ENCODE measurements at places on chromosomes 1 and 21.

DNA sequence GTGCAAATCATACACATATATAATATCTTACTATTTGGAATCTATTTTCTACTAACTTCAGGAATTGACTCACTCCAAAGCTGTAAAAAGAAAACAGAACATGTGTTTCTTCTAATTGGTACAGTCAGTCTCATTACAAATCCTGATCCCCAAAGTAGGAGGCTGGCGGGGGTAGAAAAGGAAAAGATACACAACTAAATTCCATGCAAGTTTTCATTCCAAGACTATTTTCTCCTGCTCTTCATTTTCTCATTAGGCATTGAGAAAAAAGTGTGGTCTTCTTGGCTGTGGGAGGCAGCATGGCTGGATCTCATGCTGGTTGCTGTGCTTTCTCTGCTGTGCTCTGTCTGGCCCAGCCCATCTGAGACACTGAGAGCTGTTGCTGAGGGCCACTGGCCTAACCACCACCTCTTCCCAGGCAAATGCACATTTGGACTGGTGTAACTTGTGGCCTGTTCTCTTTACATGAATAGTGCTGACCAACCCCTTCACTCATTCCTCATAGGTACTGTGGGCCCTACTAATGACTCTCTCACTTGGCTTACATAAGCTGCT, 1107.5 kb upstream of the B3GALT2 start:
- no peak for DNase-seq

DNA sequence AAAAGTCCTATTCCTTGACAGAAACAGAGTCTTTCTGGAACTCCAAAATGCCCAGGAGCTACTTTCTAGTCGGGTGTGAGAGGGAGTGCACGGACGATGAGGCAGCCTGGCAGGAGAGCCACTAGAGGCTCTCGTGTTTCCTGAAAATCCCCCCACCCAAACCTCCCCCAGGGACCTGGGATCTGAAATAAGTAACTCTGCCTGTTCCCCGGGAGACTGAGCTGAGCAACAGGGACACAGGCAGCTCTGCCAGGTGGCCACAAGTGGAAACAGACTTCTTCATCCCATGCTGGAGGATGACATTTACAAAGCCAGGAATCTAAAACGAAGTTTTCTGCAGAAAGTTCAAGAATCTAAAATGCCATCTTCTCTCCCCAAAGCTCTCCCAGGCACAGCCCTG, 77.1 kb downstream of the ITPKB start:
- DNase-seq: no peak

DNA sequence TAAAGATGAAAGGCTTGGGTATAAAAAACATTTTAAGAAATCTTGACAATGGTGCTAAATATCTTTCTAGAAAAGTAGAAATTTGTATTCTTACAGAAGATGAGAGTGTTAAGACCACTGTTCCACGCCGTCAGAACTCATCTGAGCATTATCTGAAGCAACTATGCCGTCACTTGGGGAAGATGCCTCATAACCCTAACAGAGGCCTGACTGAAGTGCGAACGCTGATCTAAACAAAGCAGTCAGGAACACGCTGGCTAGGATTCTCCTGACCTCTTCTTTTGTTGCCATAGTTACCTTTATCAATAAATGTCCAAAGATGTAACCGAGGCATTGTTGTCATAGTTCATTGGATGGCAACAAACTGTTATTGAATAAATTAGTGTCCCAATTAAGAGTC, 612.4 kb downstream of the LTN1 start:
- no peak for DNase-seq

DNA sequence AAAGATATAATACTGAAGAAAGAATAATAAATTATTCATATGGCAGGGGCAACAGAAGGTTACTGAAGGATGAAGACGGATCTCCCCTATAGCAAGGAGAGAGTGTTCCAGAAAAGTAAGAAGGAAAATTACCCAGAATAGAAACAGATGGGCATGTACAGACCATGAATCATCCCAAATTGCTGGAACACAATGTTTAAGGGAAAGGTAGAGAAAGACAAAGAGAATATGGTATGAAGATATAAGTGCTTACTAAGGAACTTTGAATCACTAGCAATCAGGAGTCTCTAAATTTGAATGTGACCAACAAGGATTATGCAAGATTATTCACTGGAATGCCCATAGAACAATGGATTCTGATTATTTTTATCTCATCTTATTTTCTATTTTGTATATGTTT, 375.4 kb downstream of the COL11A1 start:
- no peak for DNase-seq

GRCh38 chr1:39174390-39175081, 30.0 kb upstream of the MACF1 start:
- DNase-seq: no peak

- peak; percentile 84 for DNase-seq
These were observed 2.0 kb upstream of the MARCKSL1 start for GRCh38 chr1:32337855-32338636.

GRCh38 chr1:162605225-162605927, 26.9 kb upstream of the DDR2 start:
- DNase-seq: no peak

GRCh38 chr21:45533846-45534635, 8.2 kb downstream of the SLC19A1 start:
- no peak for DNase-seq

- no peak for DNase-seq
These were observed 46.5 kb upstream of the KIF26B start for GRCh38 chr1:245108246-245108645.

GRCh38 chr1:206729507-206729906, 41.1 kb upstream of the IL19 start:
- no peak for DNase-seq

GRCh38 chr1:207752456-207752998, 673 bp downstream of the CD46 start:
- DNase-seq: no peak

GRCh38 chr21:44297525-44298290, 2.1 kb upstream of the PFKL start:
- DNase-seq: peak; percentile 63

DNA sequence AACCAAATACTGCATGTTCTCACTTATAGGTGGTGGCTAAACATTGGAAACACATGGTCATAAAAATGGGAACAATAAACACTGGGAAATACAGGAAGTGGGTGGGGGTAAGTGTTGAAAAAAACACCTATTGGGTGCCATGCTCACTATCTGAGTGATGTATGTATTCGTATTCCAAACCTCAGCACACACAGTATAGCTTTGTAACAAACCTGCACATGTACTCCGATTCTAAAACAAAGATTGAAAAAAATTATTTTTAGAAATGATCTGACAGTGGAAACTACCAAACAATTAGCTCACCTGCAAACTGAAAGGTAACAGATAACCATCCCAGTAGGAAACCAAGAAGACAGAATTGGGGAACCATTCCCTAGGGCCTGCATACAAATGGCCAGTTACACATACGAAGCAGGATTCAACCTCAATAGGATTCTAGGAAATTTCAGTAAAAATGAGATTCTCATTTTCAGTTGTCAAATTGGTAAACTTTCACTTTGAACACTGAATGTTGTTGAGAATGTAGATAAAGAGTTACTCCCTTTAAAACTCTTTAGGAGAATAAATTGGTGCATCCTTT, 88.1 kb upstream of the LRRC8D start:
- DNase-seq: no peak

DNA sequence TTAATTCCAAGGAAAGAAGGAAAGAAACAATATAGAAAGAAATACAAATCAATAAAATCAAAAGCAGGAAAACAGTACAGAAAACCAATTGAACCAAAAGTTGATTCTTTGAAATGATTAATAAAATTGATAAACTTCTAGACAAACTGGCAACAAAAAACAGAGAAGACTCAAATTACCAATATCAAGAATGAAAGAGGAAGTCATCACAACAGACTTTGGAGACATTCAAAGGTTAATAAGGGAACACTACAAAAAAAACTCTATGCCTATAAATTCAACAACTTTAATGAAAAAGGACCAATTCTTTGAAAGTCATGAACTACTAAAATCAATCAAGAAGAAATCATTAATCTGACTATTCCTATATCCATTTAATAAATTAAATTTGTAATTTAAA, 329.3 kb upstream of the NR5A2 start:
- no peak for DNase-seq

DNA sequence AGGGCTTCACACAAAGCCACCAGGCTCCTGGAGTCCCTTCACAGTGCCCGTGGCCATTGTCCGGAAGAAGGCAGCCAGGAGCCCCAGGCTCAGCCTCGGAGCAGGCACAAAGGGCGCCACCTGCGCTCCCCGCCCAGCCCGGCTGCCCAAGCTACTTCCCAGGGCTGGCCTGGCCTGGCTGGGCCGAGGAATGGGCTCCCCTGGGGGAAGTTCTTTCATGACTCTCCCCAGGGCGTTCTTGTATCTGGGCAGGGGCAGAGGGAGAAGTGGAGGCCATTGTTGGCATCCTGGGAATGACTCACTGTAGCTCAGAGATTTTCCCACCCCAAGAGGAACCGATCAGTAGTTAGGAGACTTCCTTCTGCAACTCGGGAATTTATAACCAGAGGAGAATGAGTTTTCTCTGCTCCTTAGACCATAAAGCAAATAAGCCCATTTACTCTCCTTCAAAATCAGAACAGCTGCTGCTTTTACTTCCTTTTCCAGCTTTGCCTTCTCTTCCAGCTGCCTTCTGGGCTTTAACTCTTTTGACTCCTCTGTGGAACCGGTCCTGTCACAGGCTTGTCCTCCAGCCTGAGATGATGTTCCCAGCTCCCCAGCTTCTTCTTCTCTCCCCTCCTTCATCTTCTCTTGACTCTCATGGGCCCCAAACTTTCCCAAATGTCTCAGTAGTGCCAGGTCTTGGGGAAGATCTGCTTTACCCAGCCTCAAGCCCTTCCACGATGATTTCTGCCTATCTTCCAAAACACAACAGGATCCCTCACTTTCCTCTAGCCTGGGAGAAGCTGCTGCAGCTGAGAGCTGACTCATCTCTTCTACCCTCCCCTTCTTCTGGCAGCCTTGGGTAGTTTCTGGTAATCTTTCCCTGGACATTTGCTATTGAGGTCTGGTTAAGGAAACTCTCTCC, 118.7 kb upstream of the CD34 start:
- no peak for DNase-seq

DNA sequence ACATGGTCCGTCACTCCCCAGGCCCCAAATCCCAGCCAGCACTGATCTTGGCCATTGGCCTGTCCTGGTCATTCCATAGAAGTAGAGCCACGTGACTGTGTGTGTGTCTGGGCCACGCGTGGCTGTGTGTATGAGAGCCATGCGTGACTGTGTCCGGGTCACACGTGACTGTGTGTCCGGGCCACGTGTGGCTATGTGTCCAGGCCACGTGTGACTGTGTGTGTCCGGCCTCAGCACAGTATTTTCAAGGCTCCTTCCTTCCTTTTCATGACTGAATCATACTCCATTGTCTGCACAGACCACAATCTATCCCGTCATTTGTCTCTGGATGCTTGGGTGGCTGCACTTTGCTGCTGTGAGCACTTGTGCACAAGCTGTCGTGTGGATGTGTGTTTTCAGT, 67.4 kb downstream of the SKI start:
- no peak for DNase-seq
